ENCODE measurements at places on chromosomes 6 and 20. TPM values are rescaled to one million over a fixed set of nuclear protein-coding genes. Genes with fewer than 3 reads are reported as not detected.

The PRRC2A gene
- 244 TPM for total RNA-seq

- peaks cover 3% of the 10 kb centered on the region for H3K4me1 ChIP-seq
- H3K27me3 ChIP-seq, result peaks cover 26% of the 10 kb centered on the region
- DNase-seq, result no peak
- H3K36me3 ChIP-seq, result no peaks in the 10 kb centered on the region
- no peak overlapping the region for H3K4me3 ChIP-seq
Measured at GRCh38 chr20:19812056-19812455, 54.0 kb downstream of the RIN2 start.

GRCh38 chr6:119830494-119831295 is 481.1 kb upstream of the MAN1A1 start:
- no peak overlapping the region for H3K27ac ChIP-seq
- no peak overlapping the region for H3K4me3 ChIP-seq
- H3K36me3 ChIP-seq, result no peaks in the 10 kb centered on the region
- H3K4me1 ChIP-seq, result no peaks in the 10 kb centered on the region

GRCh38 chr20:39112178-39112743 is 150.1 kb downstream of the DHX35 start:
- H3K4me3 ChIP-seq, result no peak overlapping the region
- H3K36me3 ChIP-seq, result no peaks in the 10 kb centered on the region
- H3K27ac ChIP-seq, result no peak overlapping the region
- H3K27me3 ChIP-seq, result peaks cover 54% of the 10 kb centered on the region

- H3K27ac ChIP-seq, result no peak overlapping the region
- no peak overlapping the region for H3K4me3 ChIP-seq
- no peaks in the 10 kb centered on the region for H3K27me3 ChIP-seq
- DNase-seq, result no peak
Measured at GRCh38 chr20:21225215-21225947, 77.8 kb upstream of the XRN2 start.

GRCh38 chr20:44776980-44777379 is 31.3 kb downstream of the KCNK15 start:
- no peaks in the 10 kb centered on the region for H3K36me3 ChIP-seq
- no peak overlapping the region for H3K27ac ChIP-seq
- DNase-seq, result no peak
- H3K4me3 ChIP-seq, result no peak overlapping the region

GRCh38 chr20:61840779-61841455 is 224.8 kb downstream of the TAF4 start:
- no peaks in the 10 kb centered on the region for H3K4me1 ChIP-seq
- H3K27ac ChIP-seq, result no peak overlapping the region
- no peaks in the 10 kb centered on the region for H3K27me3 ChIP-seq
- no peaks in the 10 kb centered on the region for H3K36me3 ChIP-seq

The SNAP25 gene
- not detected for total RNA-seq

The GLP1R gene
- 0.56 TPM for total RNA-seq

The RHAG gene
- total RNA-seq, result not detected

The TSPYL1 gene
- 45.4 TPM for total RNA-seq

The MEP1A gene
- not detected for total RNA-seq

DNA sequence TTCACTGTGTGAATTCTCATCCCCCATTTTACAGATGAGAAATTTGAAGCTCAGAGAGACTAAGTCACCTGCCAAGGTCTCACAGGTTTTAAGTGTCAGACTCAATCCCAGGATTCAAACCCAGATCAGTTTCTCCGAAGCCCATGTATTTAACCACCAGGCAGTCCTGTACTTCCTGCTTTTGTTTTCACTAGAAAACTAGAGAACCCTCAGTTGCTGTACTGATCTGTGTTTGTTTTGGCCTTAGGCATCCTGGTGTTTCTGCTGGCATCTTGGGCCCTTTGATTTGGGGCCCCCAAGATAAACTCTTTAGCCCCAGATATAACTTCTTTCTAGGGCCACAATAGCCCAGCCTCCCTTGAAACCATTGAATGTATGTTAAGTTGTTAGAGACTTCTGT is 36.5 kb downstream of the PPP1R16B start:
- DNase-seq, result no peak
- H3K4me1 ChIP-seq, result peaks cover 64% of the 10 kb centered on the region
- H3K27ac ChIP-seq, result peak overlapping the region; percentile 88

GRCh38 chr6:165697171-165697570 is 34.1 kb upstream of the PDE10A start:
- H3K4me3 ChIP-seq, result no peak overlapping the region
- no peaks in the 10 kb centered on the region for H3K4me1 ChIP-seq
- H3K27ac ChIP-seq, result no peak overlapping the region
- DNase-seq, result no peak

DNA sequence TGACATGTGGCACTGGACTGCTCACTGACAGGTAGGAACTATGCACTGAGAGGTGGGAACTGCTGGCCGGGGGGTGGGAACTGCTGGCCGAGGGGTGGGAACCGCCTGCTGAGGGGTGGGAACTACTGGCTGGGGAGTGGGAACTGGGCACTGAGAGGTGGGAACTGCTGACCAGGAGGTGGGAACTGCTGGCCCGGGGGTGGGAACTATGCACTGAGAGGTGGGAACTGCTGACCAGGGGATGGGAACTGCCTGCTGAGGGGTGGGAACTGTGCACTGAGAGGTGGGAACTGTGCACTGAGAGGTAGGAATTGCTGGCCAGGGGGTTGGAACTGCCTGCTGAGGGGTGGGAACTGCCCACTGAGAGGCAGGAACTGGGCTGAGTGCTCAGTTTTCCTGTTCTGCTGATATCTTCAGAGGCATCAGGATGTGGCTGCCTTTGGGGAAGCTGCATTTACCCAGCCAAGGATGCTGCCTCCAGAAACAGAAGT is 90.2 kb downstream of the THBS2 start:
- H3K36me3 ChIP-seq, result no peaks in the 10 kb centered on the region
- no peak for DNase-seq
- no peak overlapping the region for H3K4me3 ChIP-seq

The SUPT3H gene
- total RNA-seq, result 13.6 TPM

DNA sequence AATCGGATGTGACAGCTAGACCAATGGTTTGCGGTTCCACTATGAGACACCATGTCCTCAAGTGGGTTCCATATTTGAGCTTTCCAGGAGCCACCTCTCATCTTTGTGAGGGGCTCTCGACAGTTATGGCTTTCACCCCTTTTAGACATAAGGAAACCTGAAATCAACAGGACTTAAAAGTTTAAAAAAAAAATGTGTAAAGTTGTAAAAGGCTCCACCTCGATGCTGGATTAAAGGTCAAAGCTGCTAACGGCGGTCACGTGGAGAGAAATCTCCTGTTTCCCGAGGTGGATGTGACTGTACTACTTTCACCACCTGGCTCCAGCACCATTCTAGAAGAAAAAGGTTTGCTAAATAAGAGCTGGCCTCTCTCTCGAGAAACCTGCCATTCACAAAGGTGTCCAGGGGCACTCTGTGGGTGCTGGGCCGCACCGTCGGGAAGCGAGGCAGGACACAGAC is 542 bp downstream of the ATP5F1E start:
- H3K27me3 ChIP-seq, result no peaks in the 10 kb centered on the region
- DNase-seq, result no peak
- peak overlapping the region; percentile 95 for H3K27ac ChIP-seq
- H3K4me3 ChIP-seq, result peak overlapping the region; percentile 93
- H3K36me3 ChIP-seq, result peaks cover 62% of the 10 kb centered on the region
- H3K4me1 ChIP-seq, result peaks cover 61% of the 10 kb centered on the region

- peaks cover 21% of the 10 kb centered on the region for H3K4me1 ChIP-seq
- no peak overlapping the region for H3K27ac ChIP-seq
- peaks cover 3% of the 10 kb centered on the region for H3K36me3 ChIP-seq
- no peaks in the 10 kb centered on the region for H3K27me3 ChIP-seq
Measured at GRCh38 chr20:10505827-10506226, 70.7 kb downstream of the SLX4IP start.

DNA sequence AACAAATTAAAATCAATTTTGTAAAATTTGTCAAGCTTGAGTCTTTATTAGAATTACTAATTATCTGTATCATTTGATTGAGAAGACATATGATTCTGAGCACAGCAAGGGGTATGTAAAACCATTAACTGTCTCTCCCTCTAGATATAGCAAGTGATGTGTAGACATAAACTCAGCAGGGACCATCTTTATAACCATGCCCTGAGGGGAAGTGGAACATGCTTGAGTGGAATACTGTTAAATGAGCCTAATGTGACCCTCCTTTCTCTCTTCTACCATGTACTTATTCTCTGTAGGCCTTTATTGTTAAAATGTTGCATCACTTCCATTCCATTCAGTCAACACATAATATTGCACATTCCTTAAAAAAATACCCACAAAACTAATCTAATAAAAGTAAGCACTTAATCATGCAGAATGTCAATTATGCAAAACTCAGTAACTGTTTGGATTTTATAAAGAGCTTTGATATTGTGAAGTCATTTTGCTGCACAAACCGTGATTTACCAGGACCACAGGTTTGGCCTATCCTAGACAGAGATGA is 896.6 kb upstream of the MANEA start:
- no peaks in the 10 kb centered on the region for H3K4me1 ChIP-seq
- no peak for DNase-seq
- no peaks in the 10 kb centered on the region for H3K27me3 ChIP-seq
- H3K36me3 ChIP-seq, result no peaks in the 10 kb centered on the region
- H3K4me3 ChIP-seq, result no peak overlapping the region
- no peak overlapping the region for H3K27ac ChIP-seq

The COL11A2 gene
- 1.0 TPM for total RNA-seq

The CST4 gene
- not detected for total RNA-seq

The PROKR2 gene
- not detected for total RNA-seq

Data from activated naive CD8-positive, alpha-beta T cell treated with anti-CD3 and anti-CD28 coated beads for 36 hours (primary cell).